ENCODE measurements at places on chromosomes 6 and 20.

- no peak for DNase-seq
Observed at GRCh38 chr20:48772183-48772976, 55.4 kb downstream of the PREX1 start.

DNA sequence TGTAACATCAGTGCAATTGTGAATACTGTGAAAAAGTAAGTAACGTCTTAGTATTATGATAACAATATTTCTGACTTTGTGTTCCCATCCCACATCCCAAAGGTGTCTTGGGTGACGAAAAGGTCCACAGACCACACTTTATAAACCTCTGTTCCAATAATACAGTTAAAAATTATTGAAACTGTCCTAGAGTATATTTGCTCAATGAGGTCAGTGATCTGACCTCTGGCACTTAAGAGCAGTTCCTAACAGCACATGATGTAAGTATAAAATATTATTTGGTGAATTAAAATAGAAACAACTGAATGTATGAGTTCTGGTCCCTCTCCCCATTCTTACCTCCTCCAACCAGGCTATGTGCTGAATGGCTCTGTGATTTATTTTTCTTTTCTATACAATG, 566.4 kb upstream of the MMS22L start:
- no peak for DNase-seq

DNA sequence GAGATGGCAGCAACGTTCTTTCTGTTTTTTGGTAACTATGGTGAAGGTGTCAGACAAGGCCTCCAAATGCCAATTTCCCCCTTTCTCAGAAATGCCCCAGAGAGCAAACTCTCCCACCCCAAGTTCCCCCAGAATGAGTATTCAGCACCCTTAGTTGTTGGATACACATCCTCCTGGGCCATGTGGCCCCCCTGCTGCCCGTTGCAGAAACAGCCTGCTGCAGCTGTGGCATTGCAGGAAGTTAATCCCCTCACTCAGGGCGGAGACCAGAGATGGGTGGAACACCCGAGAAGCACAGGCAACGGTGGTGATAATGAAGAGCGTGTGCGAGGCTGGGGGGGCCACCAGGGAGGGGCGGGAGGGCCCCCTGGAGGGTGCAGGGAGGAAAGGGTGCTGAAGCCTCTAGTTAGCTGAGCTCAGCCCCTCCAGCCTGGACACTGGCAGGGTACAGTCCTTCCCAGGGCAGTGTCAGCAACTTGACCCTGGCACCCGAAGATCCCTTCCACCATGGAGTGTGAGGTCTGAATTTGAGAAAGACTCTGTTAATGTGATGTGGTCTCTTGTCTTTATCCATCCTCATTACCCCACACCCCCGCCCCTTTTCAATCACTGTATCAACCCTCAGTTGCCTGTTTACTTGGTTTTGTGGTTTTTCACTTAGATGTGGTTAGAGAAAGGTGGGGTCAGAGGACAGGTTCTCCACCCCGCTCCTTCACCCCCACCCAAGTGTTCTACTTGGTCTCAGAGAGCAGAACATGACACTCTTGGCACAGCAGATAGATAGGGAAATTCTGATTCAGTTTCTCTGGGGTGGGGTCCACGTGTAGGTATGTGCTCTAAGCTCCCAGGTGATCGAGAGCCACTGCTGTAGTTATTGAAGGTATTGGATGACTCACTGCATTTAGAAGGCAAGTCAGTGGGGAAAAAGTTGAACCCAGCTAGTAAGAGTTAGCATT, 208.8 kb upstream of the SUPT3H start:
- no peak for DNase-seq

DNA sequence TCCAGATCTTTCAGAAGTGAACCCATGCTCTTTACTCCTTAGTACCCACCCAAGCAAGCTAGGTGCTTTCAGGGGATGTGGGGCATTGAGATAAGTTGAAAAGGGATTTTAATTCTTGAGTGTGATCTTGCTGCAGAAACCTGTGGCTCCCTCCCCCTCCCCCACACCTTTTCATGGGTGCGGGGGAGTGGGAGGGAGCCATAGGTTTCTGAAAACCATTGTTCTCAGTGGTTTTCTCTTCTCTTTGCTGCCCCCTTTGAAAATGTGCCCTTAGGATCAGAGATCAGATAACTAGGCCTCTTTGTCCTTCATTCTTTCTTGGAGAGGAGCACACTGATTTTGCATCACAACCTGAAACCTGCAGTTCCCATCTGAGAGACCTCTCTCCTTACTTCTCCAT, 2.4 kb downstream of the PCSK2 start:
- no peak for DNase-seq

GRCh38 chr6:118216751-118217150, 309.7 kb downstream of the SLC35F1 start:
- no peak for DNase-seq

- DNase-seq: no peak
Observed at GRCh38 chr6:167031082-167031709, 32.0 kb downstream of the CEP43 start.

- DNase-seq: no peak
Observed at GRCh38 chr20:38131588-38132121, 33.4 kb downstream of the TGM2 start.

DNA sequence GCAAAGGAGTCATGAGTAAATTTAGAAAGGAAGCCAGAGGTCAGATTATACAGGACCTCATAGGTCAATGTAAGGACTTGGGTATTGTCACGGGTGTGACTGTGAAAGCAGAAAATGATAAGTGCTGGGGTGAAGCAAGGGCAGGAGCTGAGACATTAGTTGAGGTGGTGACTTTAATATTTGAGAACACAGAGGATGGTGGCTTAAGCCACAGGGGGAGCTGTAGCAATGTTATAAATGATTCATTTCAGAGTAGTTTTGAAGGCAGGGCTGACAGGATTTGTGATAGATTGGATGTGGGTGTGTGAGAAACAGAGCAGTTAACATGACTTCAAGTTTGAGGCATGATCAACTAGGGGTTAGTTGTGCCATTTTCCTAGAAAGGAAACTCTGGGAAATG, 659.9 kb downstream of the EPM2A start:
- no peak for DNase-seq

GRCh38 chr6:89975991-89976693, 81.9 kb downstream of the GJA10 start:
- DNase-seq: no peak

- no peak for DNase-seq
Observed at GRCh38 chr20:10826111-10826510, 152.3 kb upstream of the JAG1 start.

GRCh38 chr20:54221353-54221752, 13.5 kb downstream of the PFDN4 start:
- no peak for DNase-seq

DNA sequence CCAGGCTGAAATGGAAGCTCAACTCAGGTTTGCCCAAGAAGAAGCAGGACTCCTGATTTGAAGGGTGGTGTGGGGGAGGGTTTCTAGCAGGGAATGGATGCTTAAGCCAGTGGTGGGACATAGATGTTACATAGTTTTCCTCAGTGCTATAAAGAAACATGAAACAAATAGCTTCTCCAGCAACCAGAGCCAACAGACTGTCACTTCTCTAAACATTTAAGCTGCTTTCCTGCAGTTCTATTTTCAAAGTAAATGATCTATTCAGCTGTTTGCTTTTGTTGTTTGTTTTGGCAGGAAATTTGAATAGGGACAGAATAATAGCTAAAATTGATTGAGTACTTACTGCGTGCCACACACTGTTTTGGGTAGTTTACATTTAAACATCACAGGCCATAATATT, 169.0 kb downstream of the UST start:
- DNase-seq: no peak

- no peak for DNase-seq
Observed at GRCh38 chr20:39974966-39975501, 714.0 kb downstream of the MAFB start.

DNA sequence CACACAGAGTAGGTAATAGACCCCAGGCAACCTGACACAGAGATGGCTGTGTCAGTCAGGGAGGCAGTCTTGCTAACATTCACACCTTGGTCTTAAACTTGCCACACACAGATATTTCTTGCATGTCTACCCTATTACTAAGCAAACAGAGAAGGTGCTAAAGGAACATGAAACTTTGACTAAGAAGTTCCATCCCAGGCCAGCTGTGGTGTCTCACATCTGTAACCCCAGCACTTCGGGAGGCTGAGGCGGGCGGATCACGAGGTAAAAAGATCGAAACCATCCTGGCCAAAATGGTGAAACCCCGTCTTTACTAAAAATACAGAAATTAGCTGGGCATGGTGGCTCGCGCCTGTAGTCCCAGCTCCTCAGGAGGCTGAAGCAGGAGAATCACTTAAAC, 222.4 kb upstream of the JARID2 start:
- DNase-seq: no peak

DNA sequence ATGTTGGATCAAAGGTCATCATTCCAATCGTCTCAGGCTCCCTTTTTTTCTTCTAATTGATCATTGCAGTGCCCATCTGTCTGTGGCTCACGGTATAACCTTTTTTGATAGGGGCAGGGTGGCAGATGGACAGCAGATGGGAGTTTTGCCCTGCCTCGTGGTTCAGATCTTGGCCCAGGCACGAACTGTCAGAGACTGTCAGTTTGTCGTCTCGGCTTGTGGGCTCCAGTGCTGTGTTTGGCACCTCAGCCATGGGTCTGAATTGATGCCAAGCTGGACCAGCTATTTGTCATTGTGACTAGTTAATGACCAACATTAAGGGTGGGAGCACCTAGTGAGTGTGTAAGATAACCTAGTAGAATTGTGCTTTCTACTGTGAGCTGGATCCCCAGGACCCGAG, 197.6 kb downstream of the PRL start:
- DNase-seq: no peak

DNA sequence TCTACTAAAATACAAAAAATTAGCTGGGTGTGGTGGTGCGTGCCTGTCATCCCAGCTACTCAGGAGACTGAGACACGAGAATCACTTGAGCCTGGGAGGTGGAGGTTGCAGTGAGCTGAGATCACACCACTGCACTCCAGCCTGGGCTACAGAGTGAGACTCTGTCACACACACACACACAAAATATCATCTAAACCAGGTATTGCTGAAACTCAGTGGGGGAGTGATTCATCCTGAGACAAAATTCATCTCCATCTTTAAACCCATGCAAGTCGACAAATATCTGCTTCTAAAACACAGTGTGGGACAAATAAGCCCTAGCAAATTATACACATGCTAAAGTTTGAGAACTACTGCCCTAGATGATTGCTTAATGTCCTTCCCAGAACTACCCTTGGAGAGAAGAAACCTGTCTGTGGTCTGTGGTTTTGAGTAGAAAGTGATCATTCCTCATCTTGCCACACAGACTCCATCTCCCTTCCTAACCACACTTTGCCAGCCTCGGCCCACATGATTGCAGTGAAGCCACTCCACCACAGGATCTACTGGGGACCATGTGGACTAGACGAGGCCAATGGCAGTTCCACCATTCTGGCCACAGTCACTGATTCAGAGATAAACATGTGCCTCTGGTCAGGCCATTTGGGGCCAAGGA, 130.3 kb downstream of the OPRM1 start:
- no peak for DNase-seq

DNA sequence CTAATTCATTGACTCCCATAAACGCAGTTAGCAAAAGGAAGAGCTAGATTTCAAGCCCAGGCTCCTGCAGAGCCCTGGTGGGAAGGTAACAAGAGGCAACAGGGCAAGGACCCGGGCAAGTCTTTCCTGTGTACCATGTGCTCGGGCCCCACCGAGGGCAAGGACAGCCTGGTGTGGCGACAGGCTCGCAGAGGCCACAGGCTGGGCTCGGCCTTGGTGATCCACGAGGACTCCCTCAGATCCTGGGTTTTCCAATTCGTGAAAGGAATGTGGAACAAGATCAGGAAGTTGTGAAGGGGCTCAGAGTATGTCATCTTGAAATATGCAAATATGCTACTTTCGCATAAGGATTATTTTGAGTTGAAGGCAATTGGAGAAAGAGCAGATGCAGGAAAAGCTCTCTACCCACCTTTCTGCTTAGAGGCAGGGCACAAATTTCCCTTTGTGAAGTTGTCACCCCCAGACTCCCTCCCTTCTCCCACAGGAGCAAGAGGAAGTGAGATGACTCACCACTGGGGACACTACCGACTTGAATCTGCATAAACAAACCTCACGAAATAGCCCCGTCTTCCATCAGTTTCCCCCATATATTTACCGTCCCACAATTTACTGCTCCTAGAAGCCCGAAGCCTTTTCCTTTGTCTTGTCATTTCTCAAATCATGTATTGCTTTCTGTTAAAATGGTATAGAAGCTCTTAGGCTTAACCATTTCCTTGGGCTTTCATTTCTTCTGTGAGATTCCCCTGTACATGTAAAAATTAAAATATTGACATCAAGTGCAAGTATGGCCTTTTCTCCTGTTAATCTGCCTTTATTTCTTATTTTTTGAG, 79.0 kb downstream of the PSMG4 start:
- DNase-seq: no peak

GRCh38 chr20:4427940-4428586, 293.6 kb upstream of the PRND start:
- no peak for DNase-seq

- no peak for DNase-seq
Observed at GRCh38 chr6:118735320-118735719, 83.9 kb upstream of the CEP85L start.

DNA sequence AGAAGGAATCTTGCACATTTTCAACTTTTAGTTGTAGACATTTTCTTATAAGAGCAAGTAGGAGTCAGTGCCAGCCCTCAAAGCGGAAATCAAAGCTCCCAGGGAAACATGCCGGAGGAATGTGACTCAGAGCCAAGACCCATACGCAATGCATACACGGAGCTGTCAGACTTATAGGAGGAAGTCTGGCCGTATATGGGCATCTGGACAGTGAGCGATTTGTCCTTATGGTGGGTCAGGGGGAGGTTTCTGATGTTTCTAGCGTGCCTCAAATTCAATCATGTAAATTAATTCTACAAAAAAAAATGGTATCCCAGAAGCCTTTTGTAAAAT, 3.6 kb upstream of the CCN2 start:
- no peak for DNase-seq

DNA sequence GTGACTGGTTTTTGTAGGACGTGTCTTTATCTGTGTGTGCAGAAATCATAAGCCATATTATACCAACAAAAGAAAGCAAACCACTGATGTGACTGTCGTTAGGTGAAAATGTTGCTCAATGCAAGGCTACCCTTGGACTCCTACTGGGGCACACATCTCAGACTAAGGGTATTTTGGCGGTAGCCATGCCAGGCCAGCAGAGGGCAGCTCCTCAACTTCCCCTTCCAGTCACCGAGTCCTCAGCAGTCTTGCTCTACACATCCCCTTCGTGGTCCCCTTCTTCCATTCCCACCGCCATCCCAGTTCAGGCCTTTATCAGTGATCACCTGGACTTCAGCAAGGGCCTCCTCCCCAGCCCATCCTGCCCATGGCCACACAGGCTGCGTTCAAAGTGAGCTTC, 113.7 kb upstream of the GGTLC1 start:
- DNase-seq: no peak

GRCh38 chr20:47338131-47338628, 18.3 kb downstream of the ZMYND8 start:
- DNase-seq: no peak

Measured in nucleus accumbens (tissue), 56 donors.